ENCODE measurements at places on chromosomes 3 and 15.
A peak's percentile ranks its signal among the peaks of the same experiment; 100 is the strongest.

DNA sequence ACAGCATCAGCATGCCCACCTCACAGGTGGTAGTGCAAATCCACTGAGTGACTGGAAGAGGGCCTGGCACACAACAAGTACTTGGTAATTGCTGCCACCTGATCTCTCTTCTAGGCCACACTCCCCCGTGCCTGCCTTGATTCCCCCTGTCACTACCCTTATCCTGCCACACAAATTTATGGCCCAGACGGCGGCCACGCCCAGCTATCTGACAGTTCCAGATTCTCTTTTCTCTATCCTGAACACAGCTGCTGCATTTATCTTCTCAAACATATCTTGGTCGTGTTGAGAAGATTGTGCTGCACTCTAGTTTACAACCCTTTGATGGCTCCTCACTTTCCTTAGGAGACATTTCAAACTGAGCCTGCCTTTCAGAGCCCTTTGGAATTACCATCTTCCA is 585.2 kb downstream of the NTRK3 start:
- no peak for DNase-seq

DNA sequence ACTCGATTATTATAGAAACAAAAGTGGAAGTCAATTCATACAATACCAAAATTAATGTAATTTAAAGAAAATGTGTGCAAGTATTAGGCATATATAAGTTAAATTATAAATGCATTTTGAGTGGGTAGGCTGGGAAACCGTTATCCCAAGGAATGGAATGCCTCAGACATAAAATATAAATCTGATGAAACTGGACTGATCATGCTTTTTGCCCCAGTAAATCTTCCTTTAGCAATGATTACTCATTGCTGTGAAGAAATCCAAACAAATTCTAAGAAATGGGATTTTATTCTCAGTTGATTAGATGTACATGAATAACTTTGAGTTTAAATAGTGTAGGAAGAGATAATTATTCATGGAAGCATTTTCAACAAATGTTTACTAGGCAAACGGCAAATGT is 185.5 kb upstream of the KCNMB2 start:
- DNase-seq, result no peak

DNA sequence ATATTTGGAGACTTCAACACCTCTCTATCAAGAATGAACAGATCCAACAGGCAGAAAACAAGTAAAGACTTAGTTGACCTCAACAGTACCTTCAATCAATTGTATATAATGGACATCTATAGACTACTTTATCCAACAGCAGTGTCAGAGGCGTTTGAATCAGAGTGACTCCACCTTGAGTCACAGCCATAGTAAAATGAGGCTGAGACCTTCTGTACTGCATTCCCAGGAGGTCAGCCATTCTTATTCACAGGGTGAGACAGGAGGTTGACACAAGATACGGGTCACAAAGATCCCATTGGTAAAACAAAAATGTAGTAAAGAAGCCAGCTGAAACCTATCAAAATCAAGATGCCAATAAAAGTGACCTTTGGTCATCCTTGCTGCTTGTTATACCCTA is 299.8 kb downstream of the CNTN3 start:
- DNase-seq, result no peak

DNA sequence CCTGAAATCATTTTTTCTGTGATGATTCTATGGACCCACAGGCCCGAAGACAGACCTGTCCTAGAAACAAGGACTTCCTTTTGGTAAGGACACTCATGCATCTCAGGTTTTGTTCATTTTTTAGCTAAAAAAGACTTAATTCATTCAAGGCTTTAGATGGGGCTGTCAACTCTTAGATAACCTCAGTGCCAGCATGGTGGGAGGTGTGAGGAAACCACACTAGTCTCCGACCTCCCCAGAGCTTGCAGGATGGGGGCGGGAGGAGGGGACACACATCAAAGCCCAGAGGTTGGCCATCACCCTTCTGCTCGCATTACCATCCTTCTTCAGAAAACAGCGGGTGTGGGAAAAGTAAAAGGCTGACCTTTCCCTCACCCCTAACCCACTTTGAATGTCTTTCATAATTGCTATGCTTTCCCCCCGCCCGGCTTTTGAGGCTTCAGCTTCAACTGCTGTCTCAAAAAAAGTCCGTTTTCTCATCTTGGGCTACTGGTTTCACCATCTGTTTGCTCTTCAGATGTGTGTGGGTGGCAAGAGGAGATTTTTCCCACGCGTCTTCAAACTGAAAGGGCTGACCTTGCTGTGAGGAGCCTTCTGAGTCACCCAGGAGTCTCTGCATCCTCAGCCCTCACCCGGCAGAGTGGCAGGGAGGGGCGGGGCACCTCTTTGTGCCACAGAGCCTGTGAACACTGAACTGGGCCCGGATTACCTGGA is 27.6 kb upstream of the CXCR6 start:
- DNase-seq, result peak; percentile 13

DNA sequence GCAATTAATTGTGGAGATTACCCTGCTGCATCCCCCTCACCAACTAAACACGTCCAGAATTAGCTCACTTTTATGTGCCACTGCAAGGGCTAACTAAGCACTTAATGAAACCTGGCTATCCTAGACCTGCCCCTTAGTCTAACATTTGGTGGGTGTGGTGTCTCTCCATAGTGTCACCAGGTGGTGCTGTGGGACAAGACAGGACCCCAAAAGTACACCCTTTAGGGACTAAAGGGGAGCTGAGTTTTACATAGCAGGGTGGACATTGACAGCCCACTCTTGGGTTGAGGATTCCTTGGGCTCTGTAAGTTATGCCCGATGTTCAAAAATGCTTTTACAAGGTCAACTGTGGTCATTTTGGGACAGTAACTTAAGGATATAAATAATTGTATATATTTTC is 5.7 kb downstream of the DUT start:
- DNase-seq, result peak; percentile 68

DNA sequence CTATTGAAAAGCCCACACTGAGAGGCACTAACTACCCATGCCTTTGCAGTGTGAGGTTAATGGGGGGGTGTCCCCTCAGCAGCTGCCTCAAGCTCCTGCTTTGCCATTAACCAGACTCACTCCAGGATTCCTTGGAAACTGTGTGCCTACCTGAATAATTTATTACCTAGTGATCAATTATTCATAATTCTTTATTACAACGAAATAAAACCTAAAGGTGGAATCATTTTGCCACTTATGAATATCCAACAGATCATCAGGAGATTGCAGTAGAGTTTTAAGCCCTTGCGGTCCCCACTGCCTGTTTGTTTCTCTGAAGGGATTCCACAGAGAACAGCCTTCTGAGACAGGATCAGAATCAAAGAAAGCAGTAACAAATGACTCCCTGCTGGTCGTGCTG is 23.3 kb downstream of the NEK11 start:
- DNase-seq, result peak; percentile 33

- DNase-seq, result peak; percentile 65
Measured at GRCh38 chr15:70323111-70323851, 225.6 kb upstream of the TLE3 start.

- DNase-seq, result no peak
Measured at GRCh38 chr3:139835830-139836683, 98.9 kb upstream of the CLSTN2 start.

- no peak for DNase-seq
Measured at GRCh38 chr15:37931321-37931720, 3.1 kb upstream of the TMCO5A start.

GRCh38 chr15:74823324-74823723 is 3.1 kb upstream of the CPLX3 start:
- DNase-seq, result no peak

DNA sequence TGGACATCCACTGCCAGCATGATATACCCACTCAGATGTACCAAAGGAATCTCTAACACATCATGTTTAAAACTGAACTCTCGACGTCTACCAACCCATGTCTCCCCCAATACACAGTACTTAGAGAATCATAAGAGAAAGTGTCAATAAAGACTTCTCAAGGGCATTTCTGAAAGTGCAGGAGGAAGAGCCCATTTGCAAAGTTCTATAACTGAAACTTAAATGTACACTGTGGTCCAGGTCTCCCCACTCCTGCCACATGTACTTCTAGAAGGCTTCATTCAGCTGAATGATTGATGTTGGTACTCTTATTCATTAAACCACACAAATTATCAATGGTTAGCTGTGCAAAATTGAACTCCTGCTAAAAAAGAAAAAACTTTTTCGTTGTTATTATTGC is 31.8 kb downstream of the HERC1 start:
- no peak for DNase-seq

- DNase-seq, result no peak
Measured at GRCh38 chr3:127151992-127152650, 40.8 kb upstream of the PRR23E start.

- DNase-seq, result peak; percentile 89
Measured at GRCh38 chr3:42600958-42601675, 631 bp downstream of the NKTR start.

GRCh38 chr3:146159037-146159436 is 1.9 kb downstream of the PLOD2 start:
- DNase-seq, result no peak

DNA sequence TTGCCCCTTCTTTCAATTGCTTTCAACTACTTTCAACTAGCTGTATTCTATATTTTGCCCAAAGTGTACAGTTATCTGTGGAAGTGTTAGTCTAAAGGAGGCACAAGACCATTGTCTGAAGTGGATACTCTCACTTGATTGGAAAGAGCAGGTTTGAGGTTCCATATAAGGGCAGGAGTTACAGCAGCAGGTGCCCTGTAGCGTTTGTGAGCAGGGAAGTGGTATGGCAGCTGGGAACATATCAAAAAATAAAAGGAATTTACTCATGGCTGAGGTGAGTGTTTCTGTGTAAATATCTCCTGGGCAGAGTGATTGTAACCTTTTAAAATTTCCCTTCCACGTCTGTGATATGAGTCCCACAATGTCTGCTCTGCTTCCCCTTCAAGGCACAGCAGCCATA is 38.5 kb upstream of the DNAJC13 start:
- DNase-seq, result no peak

DNA sequence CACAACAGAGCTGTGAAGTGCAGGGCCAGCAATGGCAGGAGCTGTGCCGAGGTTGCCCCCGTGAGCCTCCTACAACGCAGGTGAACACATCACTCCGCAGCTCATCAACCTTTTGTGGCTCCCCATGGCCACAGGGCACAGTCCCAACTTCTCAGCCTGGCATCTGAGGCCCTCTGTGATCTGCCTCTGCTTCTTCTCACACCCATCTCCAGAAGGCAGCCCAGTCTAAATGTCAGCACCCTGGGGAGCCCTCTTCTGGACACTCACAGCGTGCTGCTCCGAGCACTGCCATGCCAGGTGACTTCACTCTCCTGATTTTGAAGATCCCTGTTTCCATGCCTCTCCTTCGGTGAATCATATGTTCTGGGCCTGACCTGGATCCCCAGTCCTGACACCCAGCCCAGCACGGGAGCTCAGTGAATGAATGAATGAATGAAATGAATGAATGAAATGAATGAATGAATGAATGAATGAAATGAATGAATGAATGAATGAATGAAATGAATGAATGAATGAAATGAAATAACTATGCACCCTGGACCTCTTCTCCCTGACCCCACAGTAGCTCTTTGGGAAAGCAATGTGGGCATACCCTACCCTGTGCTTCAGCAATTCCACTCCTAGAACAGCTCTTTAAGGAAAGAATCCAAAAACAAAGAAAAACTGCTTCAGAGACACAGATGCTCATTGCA is 17.9 kb upstream of the SKIC8 start:
- no peak for DNase-seq

DNA sequence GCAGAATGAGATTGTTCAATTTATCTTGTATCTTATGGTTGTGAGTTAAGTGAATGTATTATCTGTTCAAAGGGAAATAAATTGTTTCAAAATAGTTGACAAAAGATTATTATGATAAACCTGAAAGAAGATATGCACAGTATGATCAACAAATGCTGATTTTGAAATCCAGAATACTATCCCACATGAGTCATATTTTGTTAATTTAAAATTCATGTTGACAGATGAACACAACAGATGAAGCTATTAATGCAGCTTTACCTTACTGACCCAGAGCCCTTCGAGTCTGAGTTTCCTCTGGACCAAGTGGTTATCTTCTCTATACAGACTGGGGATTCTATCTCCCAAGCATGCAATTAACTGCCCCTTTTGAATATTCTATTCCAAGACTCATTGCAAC is 482.8 kb downstream of the FGF12 start:
- DNase-seq, result no peak

DNA sequence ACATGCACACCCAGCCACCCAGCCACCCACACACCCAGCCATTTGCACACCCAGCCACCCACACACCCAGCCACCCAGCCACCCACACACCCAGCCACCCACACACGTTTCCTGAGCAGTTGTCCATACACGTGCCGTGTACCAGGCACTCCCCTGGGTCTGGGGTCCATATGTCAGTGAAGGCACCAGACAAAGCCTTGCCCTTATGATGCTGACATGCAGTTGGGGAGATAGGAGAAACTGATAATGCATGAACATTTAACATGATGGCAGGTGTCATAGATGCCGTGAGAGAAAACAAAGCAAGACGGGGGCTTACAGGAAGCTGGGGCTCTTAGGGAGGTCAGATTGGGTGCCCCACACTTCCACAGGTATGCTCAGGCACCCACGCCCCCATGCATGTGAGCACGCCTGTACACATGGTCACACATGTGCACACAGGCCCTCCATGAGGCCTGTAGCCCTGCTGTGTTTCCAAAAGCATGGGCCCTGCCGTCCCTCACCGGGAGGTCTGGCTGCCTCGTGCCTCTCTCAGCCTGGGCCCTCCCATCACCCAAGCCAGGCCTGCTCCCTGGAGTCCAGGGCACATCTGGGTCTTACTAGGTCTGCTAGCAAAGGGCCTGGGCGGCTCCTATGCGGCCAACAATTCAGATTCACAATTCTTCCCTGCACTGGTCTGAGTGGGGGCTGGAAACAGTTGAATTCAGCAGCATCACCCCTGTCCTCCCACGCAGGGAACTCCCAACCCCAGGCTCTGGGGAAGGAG is 3.6 kb upstream of the DNAJB8 start:
- DNase-seq, result no peak

DNA sequence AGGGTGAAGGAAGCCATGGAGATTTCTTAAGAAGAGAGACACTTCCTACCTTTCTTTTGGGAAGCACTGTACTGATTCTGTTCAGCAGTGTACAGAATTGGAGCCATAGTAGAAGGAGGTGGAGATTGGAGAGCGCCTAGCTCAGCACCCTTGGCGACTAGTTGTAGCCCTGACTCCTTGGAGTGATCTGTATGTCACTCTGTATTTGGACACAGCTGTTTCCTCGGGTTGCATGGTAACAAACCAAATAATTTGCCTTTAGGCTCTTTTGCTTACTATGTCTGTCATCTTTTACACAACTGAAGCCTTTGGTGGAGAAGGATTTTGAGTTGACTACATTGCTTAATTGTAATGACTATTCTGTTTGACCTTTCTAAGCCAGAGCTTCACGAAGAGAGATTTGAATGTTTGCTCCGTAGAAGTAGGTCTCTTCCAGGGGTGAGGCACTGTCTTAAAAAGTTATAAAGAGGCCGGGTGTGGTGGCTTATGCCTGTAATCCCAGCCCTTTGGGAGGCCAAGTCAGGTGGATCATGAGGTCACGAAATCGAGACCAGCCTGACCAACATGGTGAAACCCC is 77.1 kb downstream of the AKAP13 start:
- no peak for DNase-seq

- DNase-seq, result peak; percentile 76
Measured at GRCh38 chr3:14602006-14602803, 49.4 kb upstream of the CCDC174 start.

All from neural progenitor cell (in vitro differentiated cells).